Activated CD4-positive, alpha-beta memory T cell treated with anti-CD3 and anti-CD28 coated beads, Interleukin-2, amount 10 ng/mL, durations not matched to agents 7 days and 5 days (primary cell): ENCODE measurements at places on chromosomes 1 and 21.

DNA sequence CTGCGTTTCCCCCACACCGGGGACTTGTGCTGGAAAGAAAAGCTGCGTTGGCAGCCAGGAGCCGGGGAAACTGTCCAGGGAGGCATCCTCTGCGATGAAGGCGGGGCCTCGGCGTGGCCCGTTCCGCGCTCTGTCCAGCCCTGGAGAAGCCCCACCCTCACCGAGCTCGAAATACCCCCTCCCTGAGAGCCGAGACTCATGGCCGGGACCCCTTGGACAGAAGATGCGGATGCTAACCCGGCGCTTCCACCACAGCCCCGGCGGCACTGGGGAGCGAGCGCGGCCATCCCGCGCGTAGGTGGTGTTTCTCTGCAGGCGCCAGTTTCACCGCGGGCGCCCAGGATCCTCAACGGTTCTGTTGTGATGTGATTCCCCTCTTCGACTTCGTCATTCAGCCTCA lies 31.6 kb downstream of the PDE9A start:
- peak; percentile 32 for DNase-seq

- no peak for DNase-seq
Observed at GRCh38 chr1:234968451-234968850, 160.2 kb downstream of the TOMM20 start.

GRCh38 chr1:230429067-230429735 lies 3.1 kb upstream of the PGBD5 start:
- no peak for DNase-seq

- DNase-seq: no peak
Observed at GRCh38 chr1:56185493-56185892, 393.9 kb downstream of the PLPP3 start.
